T-helper 2 cell (primary cell): ENCODE measurements at places on chromosomes 4 and X.

DNA sequence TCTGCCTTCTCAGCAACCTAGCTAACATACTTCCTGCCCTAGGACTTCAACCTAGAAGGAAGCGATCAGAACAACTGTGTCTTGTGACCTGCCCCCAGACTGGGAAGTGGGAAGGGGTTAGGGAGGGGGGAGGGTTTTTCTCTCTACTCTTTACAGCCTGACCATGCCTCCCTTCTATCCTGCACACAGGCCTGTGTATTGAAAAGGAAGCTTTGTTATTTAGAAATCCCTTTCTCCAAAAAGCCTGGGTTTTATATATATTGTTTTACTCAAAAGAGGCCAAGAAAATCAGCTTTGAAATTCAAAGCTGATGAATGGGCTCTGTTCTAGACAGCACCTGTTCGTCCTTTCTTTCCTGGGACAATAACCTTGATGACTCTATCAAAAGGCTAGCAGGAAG is 35.2 kb upstream of the SMS start:
- no peak for DNase-seq

- no peak for DNase-seq
Measured at GRCh38 chr4:75948822-75949444, 8.1 kb upstream of the NAAA start.

DNA sequence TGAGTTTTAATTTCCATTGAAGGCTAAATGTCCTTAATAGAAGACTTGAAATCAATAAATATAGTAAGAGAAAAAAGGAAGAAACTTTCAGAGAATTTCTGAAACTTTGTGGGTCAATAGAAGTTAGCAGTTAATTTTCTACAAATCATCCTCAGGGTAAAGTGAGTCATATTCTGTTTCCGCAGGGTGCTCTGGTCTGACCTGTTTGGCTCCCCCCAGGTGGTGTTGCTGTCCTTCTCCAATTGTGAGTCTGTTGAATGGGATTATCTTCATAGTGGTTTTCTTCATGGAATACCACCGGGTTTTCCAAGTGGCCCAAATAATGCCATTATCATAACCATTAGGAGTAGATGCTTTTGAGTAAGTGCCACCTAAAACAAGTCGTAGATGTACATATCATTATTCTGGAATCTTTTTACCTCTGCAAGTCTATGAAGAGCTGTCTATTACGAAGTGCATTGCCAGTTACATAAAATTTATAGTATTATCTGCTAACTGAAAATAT is 7.7 kb downstream of the FGG start:
- no peak for DNase-seq

GRCh38 chr4:4284827-4285618 is 4.9 kb downstream of the LYAR start:
- DNase-seq: no peak

GRCh38 chr4:150242820-150243458 is 164.7 kb downstream of the DCLK2 start:
- DNase-seq: no peak

DNA sequence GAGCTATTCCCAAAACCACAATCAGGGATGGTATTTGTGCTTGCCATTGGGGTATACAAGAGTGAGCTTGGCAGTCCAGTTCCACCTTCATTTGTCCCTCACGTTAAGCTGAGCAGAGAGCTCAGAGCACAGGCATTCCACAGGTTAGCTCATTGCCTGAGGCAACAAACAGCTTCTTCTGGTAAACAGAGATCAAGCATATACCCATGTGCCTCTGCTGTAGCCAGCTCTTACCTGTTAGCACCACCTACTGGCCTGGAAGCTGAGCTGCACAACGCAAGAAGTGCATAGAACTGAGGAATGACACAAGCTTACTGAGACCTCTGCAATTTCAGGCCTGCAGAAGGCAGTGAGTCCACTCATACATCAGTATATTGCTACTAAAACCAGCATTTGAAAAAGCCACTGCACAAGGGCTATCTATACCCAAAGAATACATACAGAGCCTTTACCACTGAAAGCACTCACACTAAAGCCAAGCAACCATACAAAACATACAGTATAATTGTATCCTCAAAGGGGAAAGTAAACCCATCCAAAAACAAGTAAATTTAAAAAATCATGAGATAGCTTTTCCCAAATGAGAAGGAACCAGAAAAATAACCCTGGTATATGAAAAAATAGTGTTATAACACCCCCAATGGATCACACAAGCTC is 258.3 kb upstream of the GABRA2 start:
- DNase-seq: no peak

DNA sequence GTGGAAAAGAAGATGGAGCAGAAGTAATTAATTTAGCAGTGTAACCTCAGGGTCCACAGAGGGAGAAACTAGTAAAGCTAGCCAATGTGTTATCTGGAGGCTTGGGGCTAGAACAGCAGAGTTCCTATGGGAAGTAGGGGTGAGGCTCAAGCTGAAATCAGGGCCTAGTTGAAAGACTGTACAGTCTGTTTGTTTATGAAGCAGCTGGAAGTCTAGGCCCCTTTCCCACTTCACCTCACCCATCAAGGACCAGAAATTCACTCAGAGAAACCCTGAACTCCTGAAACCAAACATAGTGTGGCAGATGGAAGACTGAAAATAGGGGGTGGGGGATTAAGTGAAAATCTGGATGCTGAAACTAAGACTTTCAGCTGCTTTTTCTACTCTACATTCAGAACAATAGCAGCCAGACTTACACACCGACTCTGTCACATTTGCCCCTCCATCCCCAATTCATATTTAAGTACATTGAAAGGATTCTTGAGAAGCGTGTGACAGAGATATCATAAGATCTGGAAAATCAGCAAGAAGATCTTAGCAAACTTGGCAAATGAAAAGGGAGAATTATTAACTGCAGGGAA is 32.6 kb upstream of the FAM241A start:
- no peak for DNase-seq

- DNase-seq: peak; percentile 65
Measured at GRCh38 chrX:12978205-12979025, 3.5 kb downstream of the TMSB4X start.

DNA sequence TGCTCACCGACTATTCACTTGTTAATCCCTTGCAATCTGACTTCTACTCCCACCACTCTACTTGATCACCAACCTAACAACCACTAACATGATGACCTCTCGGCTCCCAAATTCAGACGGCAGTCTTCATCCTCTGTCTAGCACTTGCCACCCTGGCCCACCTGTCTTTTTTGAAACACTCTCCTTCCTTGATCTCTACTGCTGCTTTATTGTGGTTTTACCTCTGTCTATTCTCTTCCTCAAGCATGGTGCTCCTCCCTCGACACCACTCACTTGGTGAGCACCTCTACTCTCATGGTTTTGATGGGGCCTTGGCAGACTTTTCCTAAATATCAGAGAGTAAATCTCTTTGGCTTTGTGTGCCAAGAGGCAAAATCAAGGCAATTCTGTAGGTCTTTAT is 21.7 kb upstream of the CXCR3 start:
- DNase-seq: no peak
